ENCODE measurements at places on chromosomes 6 and 20.

DNA sequence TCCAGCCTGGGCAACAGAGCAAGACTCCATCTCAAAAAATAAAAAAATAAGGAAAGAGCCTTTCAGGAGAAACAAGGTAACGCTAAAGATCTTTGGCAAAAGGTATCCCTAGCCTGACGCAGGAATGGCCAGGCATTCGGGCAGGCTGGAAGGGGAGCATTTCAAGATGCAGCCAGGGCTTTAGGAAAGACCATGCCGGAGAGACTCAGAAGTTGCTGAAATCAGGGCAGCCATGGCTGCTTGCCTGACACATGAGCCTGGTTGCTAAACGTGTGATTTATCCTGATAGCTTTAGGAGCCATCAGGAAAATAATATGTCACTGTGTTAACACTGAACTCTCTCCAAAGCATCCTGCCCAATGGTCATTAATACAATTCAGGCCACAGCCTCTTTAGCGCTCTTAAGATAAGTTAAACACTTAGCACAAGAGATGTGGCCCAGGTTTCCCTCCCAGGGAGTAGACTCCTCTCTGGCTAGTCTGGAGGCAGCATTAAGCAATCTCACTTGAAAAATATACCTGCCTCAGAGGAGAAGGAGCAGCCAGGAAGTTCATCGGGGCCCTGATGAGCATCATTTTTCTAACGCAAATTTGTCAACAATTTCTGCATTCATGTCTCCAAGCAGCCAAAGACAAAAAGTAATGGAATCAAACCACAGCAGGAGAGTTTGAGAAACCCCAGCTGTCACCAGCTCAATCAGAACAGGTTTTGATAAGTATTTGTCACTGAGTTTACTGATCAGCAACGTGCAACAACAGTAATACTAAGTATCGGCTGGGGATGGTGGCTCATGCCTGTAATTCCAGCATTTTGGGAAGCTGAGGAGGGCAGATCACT, 200.0 kb downstream of the ZMYND8 start:
- no peaks in the 10 kb centered on the region for H3K27me3 ChIP-seq
- no peak for DNase-seq
- H3K4me1 ChIP-seq, result no peaks in the 10 kb centered on the region
- H3K4me3 ChIP-seq, result no peak overlapping the region
- no peak overlapping the region for H3K27ac ChIP-seq
- H3K36me3 ChIP-seq, result no peaks in the 10 kb centered on the region

DNA sequence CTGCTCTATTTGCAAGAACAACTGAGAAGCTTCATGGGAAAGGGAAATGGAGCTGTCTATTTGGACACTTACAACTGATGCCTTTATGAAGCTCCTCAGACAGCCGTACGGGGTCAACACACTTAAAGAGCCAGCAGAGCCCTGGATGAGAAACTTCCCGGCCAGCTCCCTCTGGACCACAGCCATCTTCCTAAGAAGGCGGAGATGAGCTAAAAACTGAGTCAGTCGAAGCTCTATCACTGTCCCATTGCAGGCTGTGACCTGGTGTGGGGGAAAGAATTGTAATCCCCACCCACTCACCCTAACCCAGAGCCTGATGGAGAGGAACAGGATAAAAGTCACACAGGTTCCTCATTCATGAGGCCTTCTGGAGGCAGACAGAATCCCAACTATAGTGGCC, 360.4 kb upstream of the JARID2 start:
- no peak overlapping the region for H3K27ac ChIP-seq
- no peaks in the 10 kb centered on the region for H3K36me3 ChIP-seq

DNA sequence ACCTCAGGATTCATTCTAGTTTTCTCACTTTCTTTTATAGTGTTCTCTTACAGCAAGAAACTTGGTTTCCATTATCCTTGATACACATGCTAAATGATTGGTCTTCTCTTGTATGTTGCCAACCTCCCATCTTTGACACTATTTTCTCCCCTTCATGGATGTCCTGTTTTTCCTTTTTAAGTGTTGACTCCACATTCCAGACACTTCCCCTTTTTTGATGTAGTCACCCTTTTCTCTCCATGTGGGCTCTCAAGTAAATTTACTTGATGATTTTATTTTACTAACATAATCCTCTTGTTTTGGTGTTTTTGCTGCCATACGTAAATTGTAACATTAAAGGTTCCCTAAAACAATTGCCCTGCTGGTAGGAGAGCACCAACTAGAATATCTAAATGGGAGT, 148.1 kb downstream of the ZFAND3 start:
- no peak overlapping the region for H3K4me3 ChIP-seq
- no peak overlapping the region for H3K27ac ChIP-seq
- no peaks in the 10 kb centered on the region for H3K4me1 ChIP-seq

GRCh38 chr20:2707353-2708072, 14.9 kb downstream of the EBF4 start:
- no peaks in the 10 kb centered on the region for H3K4me1 ChIP-seq
- H3K27me3 ChIP-seq, result no peaks in the 10 kb centered on the region
- no peak overlapping the region for H3K4me3 ChIP-seq
- H3K36me3 ChIP-seq, result no peaks in the 10 kb centered on the region
- DNase-seq, result no peak

GRCh38 chr20:53301869-53302268, 291.8 kb downstream of the ZNF217 start:
- H3K4me3 ChIP-seq, result no peak overlapping the region
- no peak overlapping the region for H3K27ac ChIP-seq
- no peak for DNase-seq

- no peaks in the 10 kb centered on the region for H3K4me1 ChIP-seq
- no peaks in the 10 kb centered on the region for H3K36me3 ChIP-seq
- H3K27ac ChIP-seq, result no peak overlapping the region
- no peak for DNase-seq
- H3K4me3 ChIP-seq, result no peak overlapping the region
These were observed 175.3 kb upstream of the EXOC2 start for GRCh38 chr6:868201-868600.

DNA sequence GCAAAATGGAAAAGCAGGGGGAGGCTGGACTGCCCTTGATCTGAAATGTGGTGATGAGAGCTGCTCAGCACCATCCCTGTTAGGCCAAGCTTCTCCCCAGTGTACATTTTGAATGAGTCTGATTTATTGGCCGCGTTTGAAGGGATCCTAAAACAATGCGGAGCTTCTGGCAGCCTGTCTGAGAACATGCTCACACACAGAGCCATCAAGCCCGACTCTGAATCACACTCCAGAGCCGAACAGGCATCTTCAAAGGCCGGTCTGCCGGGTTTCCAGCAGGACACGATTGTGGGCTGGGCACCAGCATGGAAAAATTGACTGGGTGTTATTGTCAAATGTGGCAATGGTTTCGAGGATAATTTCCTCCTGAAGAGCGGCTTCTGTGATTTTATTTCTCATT, 235.9 kb downstream of the TFAP2C start:
- H3K4me1 ChIP-seq, result no peaks in the 10 kb centered on the region
- DNase-seq, result no peak
- no peaks in the 10 kb centered on the region for H3K36me3 ChIP-seq
- H3K27ac ChIP-seq, result no peak overlapping the region
- H3K4me3 ChIP-seq, result no peak overlapping the region
- H3K27me3 ChIP-seq, result no peaks in the 10 kb centered on the region

- no peak overlapping the region for H3K4me3 ChIP-seq
- no peaks in the 10 kb centered on the region for H3K36me3 ChIP-seq
- no peaks in the 10 kb centered on the region for H3K27me3 ChIP-seq
- no peak overlapping the region for H3K27ac ChIP-seq
These were observed 19.1 kb downstream of the ZSCAN23 start for GRCh38 chr6:28424163-28424562.

DNA sequence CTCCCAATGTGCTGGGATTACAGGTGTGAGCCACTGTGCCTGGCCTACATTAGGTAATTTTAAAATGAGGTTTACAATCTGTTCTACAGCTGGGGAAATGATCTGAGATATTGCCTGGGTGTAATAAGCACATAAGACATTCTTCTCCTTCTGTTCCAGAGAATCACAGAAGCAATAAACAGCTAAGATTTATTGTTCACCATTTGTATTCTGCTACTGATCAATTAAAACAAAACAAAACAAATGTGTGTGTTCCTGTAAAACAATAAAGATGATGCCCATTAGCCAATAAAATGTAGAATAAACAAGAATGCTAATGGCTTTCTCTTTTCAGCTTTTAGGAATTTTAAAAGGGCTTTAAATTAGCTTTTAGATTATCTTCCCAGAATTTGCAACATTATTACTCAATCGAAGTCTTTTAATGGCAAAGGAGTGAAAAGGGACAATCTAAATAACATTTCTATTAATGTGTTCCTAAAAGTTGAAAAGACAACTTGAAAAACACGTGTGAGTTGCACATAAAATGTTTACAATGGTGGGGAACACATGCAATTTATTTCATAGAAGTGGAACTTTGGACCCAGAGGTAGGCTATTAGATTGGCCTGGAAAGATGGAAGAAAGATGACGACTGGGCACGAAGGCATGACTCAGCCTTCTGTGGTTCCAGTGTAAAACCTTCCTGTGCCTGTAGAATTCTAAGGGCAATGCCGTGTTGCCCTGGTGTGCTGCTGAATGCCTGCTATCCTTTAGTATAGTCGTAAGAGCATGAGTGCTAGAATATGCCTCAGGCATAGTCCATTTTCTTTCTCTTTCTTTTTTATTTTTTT, 29.0 kb upstream of the DEK start:
- no peaks in the 10 kb centered on the region for H3K4me1 ChIP-seq
- H3K27ac ChIP-seq, result no peak overlapping the region
- H3K36me3 ChIP-seq, result no peaks in the 10 kb centered on the region
- no peak overlapping the region for H3K4me3 ChIP-seq
- DNase-seq, result no peak

DNA sequence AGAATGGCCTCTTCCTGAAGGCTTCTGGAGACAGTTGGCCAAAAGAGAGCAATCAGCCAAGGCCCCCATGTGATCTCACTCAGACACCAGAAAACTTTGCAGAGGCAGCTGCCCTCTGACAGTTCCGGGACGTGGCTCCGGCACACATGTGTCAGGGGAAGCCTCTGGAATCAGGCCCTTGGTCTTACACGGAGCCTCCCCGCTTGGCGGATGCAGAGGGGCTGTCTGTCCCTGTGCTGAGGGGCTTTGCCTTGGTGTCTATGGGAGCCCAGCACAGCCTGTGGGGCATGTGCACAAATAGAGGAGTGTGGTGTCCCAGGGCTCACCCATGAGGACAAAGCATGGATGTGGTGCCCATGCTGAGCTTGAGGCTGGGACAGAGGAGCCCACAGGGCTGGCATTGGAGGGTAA, 13.8 kb downstream of the SIGLEC1 start:
- H3K36me3 ChIP-seq, result no peaks in the 10 kb centered on the region
- no peaks in the 10 kb centered on the region for H3K27me3 ChIP-seq
- H3K4me1 ChIP-seq, result no peaks in the 10 kb centered on the region
- no peak overlapping the region for H3K4me3 ChIP-seq
